ENCODE measurements at places on chromosomes 11 and 22.

DNA sequence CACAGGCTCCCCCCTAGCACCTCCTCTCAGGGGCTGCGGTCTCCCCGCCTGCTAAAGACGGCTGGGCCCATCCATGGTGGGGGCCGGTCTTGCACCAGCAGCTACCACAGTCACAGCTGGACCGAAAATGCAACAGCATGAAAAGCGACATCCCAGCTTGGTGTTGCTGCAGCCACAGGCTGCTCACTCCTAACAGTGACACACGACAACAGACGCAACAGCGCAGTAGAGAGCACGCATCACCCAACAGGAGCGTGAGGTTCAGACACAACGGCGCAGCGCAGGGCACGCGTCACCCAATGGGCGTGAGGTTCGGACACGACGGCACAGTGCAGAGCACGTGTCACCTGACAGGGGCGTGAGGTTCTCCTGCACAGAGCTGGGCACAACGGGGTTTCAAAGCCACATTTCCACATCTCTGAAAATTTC is 24.1 kb downstream of the TOLLIP start:
- no peak for DNase-seq

DNA sequence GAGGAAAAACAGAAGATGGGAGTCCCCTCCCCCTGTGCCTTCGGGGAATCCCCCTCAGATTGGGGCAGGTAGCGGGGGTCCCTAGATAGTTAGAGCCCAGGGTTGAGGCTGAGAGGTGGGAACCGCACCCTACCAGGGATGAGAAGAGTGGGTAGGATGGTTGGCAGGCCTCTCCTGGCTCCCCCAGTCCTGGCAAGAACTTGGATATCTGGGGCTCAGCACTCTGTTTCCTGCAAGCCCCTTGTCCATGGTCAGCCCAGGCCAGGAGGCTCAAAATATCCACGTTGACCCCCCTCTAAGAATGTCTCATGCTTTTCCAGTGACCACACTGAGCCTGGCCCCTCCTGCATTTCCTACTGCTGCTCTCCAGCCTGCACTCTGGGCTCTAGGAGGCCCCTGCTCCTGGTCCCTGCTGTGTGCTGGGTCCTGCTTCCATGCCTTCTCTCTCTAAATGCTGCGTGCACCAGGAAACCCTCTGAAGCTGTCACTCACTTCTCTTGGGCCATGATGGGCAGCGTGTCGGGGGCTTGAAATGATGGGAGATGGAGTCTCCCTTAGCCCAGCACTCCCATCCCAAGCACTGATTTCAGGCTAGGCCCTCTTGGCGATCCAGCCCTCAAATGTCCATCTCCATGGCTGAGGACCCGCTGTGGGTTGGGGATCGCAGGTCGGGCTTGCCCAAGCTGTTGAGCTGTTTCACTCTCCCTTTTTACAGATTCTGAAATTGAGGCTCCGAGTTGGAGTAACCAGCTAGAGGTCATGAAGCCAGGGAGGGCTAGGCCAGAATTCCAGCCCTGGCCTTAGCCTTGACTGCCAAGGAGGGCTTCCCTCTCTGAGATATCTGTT is 2.0 kb downstream of the MAP3K11 start:
- no peak for DNase-seq

DNA sequence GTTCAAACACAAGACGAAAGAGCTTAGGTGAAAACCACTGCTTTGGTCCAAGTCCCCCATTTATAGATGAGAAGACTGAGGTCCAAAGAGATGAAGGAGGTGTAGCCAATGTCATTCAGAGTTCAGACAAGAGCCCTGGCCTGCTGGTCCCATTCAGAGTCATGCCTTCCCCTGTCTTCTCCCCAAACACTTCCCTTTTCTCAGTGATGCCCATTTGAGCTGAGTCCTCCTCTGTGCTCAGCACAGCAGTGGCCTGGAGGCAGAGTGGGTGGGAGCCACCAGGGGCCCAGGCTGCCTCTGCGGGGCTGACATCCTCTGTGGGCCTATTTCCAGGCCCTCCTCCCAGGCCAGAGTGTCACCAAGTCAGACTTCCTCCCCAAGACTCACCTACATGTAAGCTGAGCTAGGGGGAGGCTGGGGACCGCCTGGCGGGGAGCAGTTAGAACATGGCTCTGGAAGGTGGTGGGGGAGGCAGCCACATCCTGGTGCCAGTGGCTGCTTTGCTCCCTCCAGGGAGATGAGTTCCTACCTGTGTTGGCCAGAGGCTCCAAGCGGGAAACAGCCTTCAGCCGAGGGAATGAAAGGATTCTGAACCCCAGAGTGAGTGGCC is 22.4 kb upstream of the LRRC10B start:
- no peak for DNase-seq

DNA sequence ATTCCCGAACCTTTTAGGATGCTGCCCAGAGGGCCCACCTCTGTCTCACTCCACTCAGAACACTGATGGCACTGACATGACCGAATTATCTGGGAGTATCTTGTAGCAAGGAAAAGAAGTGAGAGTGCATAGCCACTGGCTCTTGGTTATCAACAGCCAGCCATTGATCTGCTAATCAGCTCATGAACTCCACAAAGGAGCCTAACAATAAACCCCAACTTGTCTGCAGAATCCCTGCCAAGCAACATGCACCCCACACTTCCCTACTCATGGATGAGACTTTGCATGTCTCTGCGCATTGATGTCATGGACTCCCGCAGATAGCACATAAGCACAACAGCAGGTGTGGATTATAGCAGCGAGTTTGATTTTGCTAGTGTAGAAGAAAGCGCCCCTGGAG is 1538.9 kb upstream of the RAG2 start:
- DNase-seq = no peak

GRCh38 chr11:96622026-96622634 is 232.3 kb downstream of the JRKL start:
- DNase-seq = no peak

- DNase-seq = no peak
These were observed 403.6 kb downstream of the MN1 start for GRCh38 chr22:27397954-27398342.

GRCh38 chr11:16299884-16300782 is 56.2 kb downstream of the SOX6 start:
- DNase-seq = no peak

DNA sequence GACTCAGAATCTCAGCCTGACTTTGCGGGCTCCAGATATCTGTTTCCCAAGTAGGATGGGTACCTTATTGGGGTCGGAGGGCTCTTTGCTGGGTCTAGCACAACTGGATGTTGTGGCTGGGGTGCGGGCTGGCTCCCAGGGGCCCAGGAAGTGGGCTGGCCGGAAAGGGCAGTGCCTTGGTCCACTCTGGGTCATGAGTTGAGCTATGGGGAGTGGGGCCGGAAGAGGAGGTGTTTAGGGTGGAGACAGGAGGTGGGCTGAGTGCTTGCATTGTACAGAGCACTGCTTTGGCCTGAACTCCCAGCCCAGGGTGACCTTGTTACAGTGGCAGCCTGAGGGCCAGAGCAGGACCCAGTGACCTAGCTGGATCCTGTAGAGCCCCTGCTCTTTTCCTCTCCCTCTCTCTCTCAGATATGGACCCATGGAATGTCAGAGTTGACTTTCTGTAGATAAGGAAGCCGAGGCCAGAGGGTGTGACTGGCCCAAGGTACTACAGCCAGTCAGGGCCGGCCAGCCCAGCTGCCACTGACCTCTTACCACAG is 13.2 kb downstream of the PHLDB1 start:
- no peak for DNase-seq

DNA sequence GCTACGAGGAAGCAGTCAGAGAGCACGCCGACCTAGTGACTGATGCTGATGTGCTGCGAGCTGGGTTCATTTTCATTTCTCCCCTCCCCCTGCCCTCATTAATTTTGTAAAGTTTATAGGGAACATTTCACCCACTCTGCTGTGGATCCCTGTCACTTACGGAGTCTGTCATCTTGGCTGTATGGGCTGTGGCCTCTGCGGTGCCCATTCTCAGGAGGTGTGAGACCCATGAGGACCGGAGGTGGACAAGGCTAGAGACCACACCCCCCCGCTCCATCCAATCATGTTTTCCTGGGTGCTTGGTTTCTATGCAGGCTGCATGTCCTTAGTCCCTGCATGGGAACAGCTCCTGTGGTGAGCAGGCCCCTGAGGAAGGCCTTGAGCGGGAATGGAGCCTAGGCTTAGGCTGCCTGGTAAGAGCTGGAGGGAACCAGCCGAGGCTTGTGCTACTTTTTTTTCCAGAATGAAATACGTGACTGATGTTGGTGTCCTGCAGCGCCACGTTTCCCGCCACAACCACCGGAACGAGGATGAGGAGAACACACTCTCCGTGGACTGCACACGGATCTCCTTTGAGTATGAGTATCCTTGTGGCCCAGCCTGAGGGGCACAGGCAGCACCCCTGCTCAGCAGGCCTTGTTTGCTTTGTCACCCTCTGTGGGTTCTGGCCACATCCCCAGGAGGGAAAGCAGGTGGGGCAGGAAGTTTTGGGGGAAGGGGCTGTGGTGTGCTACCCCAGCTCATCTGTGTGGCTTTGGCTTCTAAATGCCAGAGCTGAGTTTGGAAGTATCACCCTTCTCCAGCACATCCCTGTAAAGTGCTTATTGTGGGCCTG is 19.1 kb downstream of the CLDN5 start:
- DNase-seq = no peak

GRCh38 chr22:50014053-50014501 is 1.5 kb upstream of the IL17REL start:
- DNase-seq = no peak

DNA sequence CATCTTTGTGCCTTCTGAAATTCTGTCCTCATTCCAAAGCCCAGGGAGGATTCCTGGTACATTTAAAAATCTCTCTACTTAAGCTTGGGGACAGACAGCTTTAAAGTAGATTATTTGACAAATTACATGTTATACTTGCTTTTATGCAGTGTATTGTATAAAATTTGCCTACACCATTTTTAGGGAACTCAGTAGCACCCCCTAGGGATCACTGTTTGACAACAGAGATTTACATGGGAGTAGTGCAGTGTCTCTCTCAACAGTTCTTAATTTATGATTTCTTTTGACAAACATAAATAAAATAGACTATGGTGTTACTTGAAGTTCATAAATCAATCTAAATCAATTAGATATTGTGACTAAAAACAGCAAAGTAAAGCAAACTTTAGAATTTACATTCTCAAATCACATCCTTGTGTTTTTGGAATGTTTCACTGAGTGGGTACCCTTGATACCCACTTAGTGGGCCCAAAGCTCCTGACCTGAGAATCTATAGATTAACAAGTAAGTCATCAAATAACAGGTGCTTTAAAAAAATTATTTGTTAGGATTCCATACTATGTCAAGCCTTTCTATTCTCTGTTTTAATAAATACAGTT is 428.8 kb downstream of the DYNC2H1 start:
- DNase-seq = no peak

- no peak for DNase-seq
These were observed 34.1 kb upstream of the RRAS2 start for GRCh38 chr11:14393129-14393528.

DNA sequence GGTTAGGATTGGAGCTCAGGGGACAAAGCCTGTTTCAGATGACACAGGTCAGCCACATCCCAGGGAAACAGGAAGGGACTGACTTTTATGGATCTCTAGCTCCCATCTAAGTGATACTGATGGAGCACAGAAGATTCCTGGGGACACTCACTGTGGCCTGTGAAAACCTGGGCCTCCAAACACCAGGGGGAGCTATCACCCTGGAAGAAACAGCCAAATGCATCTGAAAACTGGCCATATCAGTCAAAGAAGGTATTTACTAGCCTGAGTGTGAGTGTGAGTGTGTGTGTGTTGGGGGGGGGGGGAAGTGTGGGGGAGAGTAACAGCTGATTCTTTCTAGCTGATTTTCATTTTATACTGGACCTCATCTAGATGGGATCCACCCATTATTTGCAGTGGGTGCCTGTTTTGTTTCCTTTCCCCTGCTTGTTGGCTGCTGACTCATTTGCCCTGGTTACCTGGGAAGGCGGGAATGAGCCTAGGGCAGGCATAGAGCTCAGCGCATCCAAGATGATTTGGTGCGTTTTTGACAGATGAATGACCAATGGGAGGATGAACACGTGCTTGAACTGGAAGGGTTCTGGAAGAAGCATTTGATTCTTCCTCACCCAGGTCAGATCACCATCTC is 284.0 kb downstream of the KIRREL3 start:
- DNase-seq = no peak

Measured in NCI-H2081 treated with DMSO at 0.1 percent for 48 hours (cell line).